Activated naive CD4-positive, alpha-beta T cell treated with anti-CD3 and anti-CD28 coated beads for 36 hours (primary cell): ENCODE measurements at places on chromosomes 11 and 22. TPM values are rescaled to one million over a fixed set of nuclear protein-coding genes. Genes with fewer than 3 reads are reported as not detected.

DNA sequence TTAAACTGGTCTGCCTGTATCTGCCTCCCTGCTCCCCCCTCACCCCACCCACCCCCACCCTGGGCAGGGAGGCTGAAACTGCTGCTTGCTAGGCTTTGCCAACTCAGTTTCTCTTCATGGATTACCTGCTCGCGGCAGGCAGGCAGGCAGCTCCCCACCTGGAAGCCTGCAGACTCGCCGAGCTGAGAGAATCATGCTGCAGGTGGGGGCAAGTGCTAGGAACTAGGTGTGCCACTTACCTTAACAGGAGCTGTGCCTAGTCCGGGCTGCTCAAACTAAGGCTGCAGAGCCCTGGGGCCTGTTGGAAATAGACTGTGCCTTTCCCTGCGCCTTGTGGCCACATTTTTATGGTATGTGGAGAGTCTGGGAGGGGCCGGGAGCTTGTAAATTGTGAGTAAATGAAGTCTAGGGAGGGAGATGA lies 30.3 kb downstream of the MARK2 start:
- DNase-seq = no peak

The CASP1 gene
- 24.5 TPM for total RNA-seq

The SYT9 gene
- not detected for total RNA-seq

DNA sequence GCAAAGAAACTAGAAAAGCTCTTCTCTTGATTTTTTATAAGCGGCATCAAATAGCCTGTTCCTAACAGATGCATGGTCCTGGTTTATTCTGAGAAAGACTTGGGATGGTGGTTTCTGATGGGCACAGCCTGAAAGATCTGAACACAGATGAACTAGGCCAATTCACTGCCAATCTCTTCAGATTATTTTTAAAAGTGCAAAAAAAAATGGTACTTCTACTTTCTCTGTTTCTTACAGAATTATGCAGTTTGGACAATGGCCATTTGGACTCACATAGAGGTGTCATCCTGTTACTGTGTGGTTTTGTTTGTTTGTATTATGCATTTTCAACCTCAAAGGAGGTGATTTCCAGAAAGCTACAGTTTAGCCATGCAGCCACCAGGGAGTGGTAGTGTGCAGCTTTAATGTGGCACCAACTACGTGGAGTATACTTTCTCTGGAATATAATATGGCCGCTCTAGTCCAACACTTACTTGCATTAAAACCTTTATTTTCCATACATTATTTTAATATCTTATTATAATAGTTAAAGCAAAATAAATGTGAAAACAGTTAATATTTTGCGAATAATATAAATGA lies 469.8 kb upstream of the KIRREL3 start:
- peak; percentile 25 for DNase-seq

DNA sequence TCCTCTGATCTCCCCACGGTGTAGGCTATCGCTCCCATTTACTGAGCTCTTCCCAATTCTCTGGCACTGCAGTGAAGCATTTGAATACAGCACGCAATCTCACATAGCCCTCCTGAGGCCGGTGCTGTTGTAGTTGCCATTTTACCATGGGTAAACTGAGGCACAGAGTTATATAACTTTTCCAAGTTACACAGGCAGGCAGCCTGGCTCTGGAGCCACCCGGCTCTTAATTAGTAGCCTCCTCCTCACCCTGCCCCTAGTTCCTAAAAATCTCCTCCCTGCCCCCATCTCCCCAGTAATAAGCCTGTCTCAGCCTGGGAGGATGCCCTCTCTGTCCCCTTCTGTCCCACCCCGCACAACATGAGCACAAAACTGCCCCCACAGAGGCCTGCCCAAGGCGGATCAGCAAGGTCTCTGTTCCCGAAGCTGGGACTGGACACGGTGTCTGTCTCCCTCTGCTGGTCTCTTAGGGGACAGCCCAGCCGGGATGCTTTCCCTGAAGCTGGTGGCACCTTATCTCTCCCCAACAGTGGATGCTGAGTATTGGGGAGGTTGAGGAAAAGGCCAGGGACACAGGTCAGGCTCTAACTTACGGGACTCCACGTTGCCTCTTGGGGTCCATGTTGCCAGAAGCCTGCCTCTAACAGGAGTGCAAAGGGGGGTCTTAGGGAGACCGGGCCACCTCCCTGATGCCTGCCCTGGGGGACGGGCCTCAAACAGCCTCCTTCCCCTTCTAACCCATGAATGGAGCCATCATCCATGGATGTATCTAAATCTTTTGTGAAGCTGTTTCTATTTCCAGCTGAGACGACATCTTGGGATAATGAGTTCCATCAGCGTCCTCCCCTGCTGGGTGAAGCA lies 9.1 kb upstream of the CLCF1 start:
- peak; percentile 92 for DNase-seq

DNA sequence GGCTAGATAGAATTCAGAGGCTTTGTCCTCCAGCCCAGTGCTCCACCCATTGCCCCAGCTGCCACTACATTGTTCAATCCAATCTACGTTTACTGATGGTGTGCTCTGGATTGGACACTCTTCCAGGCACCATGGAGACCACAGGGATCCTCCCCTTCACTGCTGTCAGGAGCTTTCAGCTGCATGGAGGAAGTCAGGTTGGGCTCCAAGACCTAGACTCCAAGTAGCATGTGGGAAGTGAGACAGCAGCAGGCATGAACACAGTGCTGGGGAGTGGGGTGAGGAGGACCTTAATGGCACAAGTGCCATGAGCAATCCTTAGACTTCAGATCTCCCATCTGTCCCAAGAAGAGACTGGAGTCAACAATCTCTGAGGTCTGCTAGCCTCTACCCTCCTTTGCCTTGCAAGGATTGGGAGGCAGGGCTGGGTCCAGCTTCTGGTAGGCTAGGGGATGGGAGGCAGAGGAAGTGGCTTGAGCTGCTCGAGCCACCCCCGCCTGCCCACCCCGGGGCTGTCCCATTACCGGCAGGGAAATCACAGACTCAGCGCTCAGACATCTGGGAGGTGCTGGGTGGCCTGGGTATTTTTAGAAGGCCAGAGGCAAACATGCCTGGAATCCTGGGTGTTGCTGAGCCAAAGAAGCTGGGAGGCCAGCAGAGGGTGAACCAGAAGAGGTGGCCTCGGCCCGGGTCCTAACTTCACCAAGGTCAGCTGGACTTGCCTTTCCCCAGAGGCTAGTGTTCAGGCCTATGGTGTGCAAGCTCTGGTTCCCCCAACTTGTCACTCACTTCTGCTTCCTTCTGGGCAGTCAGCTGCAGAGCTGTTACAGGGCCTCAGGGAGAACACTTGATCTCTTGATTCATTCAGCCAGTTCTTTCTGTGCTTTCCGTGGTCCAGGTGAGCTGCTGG lies 15.2 kb upstream of the FCHSD2 start:
- DNase-seq = no peak

The MUC5B gene
- not detected for total RNA-seq

DNA sequence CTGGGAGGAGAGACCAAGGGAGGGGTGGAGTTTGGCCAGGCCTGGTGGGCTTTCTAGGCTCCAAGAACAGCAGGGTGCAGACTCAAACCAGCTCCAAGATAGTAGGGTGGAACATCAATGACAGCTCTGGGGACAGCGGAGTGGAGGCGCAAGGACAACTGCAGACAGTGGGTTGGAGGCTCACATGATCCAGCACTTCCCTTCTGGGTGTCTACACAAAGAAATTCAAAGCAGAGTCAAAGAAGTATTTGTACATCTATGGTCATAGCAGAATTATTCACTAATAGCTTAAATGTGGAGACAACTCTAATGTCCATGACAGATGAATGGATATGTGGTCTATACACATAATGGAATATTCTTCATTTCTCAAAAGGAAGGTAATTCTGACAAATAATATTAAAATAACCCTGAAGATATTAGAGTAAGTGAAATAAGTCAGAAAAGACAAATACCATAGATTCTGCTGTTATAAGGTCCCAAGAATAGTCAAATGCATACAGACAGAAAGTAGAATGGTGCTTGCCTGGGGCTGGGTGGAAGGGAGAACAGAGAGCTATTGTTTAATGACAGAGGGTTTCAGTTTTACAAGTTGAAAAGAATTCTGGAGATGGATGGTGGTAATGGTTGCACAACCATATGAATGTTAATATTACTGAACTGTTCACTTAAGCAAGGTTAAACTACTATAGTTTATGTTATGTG lies 5.5 kb upstream of the GAB4 start:
- no peak for DNase-seq

DNA sequence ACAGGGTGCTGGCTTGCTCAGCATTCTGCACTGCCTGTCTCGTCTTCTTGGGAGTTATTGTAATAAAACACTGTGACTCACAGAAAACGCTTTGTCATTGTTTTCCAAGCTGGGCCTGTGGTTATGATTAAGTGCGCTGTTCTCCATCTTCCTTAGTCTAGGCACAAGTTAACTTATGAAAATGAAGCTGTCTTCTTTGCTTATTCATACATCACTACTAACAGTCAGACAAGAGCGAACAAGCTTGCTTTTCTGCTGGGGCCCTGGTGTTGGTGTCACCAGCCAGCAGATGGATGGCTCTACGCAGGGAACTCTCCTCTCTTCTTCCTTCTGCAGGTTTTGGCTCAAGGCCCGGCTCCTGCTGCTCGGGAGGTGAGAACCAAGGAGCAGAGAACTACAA lies 380.1 kb upstream of the SYN3 start:
- peak; percentile 5 for DNase-seq

DNA sequence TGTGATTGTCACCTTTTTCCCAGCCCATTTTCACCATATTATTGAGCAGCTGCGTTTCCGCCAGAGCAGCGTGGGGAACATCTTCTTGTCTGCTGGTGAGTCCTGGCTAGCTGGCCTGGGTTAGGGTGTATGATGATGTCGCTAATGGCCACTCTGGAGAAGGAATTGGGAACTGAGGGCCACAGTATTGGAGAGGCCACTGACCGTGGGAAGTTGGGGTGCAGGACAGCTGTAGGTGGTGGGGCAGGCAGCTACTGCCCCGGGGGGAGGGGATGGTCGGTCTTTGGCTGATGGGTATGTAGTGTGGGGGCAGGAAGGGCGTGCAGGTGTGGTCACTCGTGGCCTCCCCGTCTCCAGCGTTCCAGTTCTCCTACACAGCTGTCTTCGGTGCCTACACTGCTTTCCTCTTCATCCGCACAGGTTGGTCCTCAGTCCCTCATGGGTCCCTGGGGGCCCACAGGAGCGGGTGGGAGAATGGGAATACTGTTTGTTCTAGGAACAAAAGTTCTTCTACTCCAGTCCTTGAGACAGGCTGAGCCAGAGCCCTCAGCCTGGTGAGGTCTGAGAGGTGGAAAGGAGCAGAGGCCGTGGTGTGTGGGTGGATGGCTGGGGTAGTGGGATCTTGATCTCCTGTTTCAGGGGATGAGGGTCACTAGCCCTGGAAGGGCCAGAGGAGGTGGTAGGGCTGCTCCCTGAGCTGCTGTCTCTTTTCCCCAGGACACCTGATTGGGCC lies 2.1 kb downstream of the RCE1 start:
- DNase-seq = no peak

The HIRA gene
- 16.2 TPM for total RNA-seq

The ST14 gene
- total RNA-seq = not detected

The ZFTA gene
- 0.91 TPM for total RNA-seq

GRCh38 chr11:85236211-85236610 lies 390.9 kb downstream of the DLG2 start:
- DNase-seq = no peak

- no peak for DNase-seq
Measured at GRCh38 chr11:75823946-75824345, 8.9 kb downstream of the UVRAG start.

The ZPR1 gene
- 87.8 TPM for total RNA-seq

The MRGPRF gene
- total RNA-seq = not detected

DNA sequence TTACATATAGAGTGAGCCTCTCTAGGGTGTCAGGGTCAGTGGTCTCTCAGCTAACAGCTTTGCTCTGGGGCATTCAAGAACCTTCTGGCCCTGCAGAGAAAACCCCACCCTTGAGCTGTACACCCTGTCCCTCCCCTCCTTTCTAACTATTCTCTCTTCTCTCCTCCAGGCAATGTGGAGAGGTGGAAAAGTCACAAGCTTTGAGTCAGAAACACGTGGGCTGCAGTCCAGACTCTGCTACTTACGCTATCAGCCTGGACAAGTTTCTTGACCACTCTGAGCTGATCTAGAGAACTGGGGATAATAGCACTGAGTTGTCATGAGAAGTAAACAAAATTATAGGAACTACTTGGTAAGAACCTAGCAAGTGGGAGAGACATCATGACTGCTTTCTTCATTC lies 10.7 kb upstream of the FAM83F start:
- DNase-seq = no peak

DNA sequence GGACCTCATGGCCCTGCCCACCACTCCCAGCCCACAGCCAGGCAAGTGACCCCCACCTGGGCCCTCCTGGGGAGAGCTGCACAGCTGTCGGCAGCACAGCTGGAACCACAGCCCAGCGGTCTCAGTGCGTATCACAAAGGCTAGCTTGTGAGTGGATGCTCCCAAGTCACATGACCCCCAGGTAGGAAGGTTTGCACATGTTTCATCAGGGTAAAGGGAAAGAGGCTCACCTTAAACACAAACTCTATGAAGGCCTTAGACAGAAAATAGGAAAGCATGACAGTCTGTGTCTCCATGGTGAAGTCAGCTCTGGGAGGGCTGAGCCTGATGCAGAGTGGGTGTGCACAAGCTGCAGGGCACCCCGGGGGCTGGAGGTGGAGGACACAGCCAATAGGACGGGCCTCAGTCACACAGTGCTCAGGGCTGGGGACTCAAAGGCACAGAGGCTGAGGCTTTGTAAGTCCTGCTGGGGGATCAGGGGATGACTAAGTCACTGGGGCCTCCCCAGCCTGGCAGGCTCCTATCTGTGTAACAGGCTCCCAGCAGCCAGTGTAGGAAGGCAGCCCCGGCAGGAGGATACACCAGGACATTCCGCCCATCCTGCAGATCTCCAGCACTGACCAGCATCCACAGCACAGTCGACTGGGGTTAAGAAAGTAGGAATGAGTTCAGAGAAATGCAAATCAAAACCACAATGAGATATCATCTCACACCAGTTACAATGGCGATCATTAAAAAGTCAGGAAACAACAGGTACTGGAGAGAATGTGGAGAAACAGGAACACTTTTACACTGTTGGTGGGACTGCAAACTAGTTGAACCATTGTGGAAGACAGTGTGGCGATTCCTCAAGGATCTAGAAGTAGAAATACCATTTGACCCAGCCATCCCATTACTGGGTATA lies 22.0 kb downstream of the CELSR1 start:
- DNase-seq = no peak

GRCh38 chr11:119783466-119784400 lies 54.7 kb upstream of the NECTIN1 start:
- DNase-seq = no peak

The RFPL3 gene
- not detected for total RNA-seq

GRCh38 chr11:76641905-76642304 lies 28.6 kb downstream of the LRRC32 start:
- DNase-seq = no peak

GRCh38 chr11:86108191-86108590 lies 39.3 kb upstream of the PICALM start:
- DNase-seq = no peak

- DNase-seq = no peak
Measured at GRCh38 chr22:35170716-35171697, 86.3 kb upstream of the HMGXB4 start.

The GGT5 gene
- not detected for total RNA-seq

DNA sequence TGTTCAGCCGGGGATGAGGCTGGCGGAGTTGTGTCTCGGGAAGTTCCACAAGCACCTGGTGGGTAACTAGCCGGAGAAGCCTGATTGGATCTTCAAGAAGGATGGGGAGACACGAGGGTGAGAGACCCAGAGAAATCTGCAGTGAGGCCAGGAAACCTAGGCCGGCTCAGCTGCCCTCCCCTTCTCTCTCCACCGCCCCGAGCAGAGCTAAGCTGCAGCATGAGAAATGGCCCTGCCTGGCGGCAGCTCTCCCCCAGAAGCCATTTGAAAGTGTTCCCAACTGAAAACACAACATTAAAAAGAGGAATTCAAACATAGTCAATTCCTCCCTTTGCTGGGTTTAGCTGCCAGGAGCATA lies 77.8 kb upstream of the SHISAL1 start:
- no peak for DNase-seq
